Endothelial cell (in vitro differentiated cells): ENCODE measurements at places on chromosomes 11 and 22. TPM values are rescaled to one million over a fixed set of nuclear protein-coding genes. Genes with fewer than 3 reads are reported as not detected.
A peak's percentile ranks its signal among the peaks of the same experiment; 100 is the strongest.

DNA sequence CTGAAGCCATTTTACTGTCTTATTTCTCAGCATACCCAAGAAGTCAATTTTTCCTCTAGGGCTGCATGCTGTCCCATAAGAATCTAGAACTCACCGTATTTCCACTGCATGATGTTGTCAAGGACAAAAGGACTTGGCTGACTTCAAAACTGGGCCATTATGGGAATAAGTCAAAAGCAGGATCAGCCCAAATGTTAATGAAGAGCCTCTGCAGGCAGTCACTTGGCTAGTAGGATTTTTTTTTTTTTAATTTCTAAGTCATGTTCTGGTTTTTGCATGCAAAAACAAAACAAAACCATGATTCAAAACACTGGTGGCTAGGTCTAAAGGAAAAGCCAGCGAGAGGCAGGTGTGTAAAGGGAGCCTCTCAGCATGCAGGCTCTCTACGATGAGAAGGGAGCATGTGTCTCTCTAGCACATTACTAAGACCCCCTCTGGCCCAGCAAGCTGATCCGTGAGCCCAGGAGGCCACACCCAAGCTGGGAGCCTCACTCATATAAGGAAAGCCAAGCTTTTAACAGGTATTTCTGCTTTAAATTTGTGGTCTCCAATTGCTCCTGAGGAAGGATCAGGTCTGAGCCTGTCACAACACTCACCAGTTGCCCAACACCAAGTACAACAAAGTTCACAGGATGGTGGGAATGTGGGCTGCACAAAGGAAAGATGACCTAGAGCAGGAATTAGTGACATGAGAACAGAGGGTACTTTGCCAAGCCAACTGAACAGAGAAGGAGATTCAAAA, 21.4 kb upstream of the STK33 start:
- no peak overlapping the region for H3K4me3 ChIP-seq
- H3K36me3 ChIP-seq, result peaks cover 23% of the 10 kb centered on the region
- DNase-seq, result no peak
- no peak overlapping the region for H3K27ac ChIP-seq
- peaks cover 38% of the 10 kb centered on the region for H3K4me1 ChIP-seq

- H3K4me1 ChIP-seq, result no peaks in the 10 kb centered on the region
- no peak overlapping the region for H3K4me3 ChIP-seq
- DNase-seq, result no peak
- peaks cover 2% of the 10 kb centered on the region for H3K27me3 ChIP-seq
- H3K36me3 ChIP-seq, result no peaks in the 10 kb centered on the region
Observed at GRCh38 chr11:7969756-7970646, 4.8 kb upstream of the NLRP10 start.

GRCh38 chr11:130023204-130023603, 20.6 kb upstream of the PRDM10 start:
- no peak for DNase-seq
- H3K4me1 ChIP-seq, result peaks cover 4% of the 10 kb centered on the region
- no peaks in the 10 kb centered on the region for H3K36me3 ChIP-seq
- no peak overlapping the region for H3K4me3 ChIP-seq
- no peak overlapping the region for H3K27ac ChIP-seq

DNA sequence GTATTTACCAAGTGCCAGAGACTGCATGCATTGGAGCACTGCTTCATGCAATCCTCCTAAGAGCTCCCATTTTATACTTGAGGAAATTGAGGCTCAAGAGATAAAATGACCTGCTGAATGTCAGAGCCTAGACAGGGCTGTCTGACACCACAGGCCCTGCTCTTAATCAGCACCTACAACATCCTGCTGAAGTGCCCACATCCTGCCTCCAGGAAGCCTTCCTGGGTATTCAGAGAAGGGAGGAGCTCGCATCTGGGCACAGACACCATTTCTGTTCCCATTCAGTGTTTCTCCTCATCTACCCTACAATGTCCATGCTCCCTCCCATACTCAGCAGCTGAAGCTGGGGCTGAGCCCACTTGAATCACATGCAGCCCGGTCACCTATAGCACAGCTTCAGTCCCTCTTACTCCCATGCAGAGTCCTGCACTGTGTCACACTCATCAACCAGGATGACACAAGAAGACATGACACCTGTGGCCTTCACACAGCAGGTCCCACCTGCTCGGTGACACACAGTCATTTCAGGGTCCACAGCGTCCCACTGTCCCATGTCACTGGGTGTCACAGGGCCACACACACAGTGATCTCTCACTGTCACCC, 53.1 kb downstream of the PDE2A start:
- H3K36me3 ChIP-seq, result peaks cover 18% of the 10 kb centered on the region
- DNase-seq, result no peak
- H3K4me1 ChIP-seq, result peaks cover 54% of the 10 kb centered on the region
- peaks cover 23% of the 10 kb centered on the region for H3K27me3 ChIP-seq
- H3K27ac ChIP-seq, result no peak overlapping the region

- no peak overlapping the region for H3K4me3 ChIP-seq
- DNase-seq, result no peak
- H3K27ac ChIP-seq, result no peak overlapping the region
- H3K36me3 ChIP-seq, result no peaks in the 10 kb centered on the region
Observed at GRCh38 chr11:119512369-119512768, 89.4 kb upstream of the THY1 start.

DNA sequence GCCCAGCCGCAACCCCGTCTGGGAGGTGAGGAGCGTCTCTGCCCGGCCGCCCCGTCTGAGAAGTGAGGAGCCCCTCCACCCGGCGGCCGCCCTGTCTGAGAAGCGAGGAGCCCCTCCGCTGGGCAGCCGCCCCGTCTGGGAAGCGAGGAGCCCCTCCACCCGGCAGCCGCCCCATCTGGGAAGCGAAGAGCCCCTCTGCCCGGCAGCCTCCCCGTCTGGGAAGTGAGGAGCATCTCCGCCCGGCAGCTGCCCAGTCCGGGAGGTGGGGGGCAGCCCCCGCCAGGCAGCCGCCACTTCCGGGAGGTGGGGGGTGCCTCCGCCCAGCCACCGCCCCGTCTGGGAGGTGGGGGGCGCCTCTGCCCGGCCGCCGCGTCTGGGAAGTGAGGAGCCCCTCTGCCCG, 70.6 kb downstream of the STK33 start:
- peaks cover 3% of the 10 kb centered on the region for H3K27me3 ChIP-seq
- H3K27ac ChIP-seq, result no peak overlapping the region
- peaks cover 15% of the 10 kb centered on the region for H3K4me1 ChIP-seq

- H3K4me1 ChIP-seq, result peaks cover 15% of the 10 kb centered on the region
- H3K27me3 ChIP-seq, result peaks cover 11% of the 10 kb centered on the region
- no peak overlapping the region for H3K4me3 ChIP-seq
- DNase-seq, result no peak
- peaks cover 14% of the 10 kb centered on the region for H3K36me3 ChIP-seq
- H3K27ac ChIP-seq, result no peak overlapping the region
Observed at GRCh38 chr11:6563121-6563619, 40.2 kb downstream of the RRP8 start.

DNA sequence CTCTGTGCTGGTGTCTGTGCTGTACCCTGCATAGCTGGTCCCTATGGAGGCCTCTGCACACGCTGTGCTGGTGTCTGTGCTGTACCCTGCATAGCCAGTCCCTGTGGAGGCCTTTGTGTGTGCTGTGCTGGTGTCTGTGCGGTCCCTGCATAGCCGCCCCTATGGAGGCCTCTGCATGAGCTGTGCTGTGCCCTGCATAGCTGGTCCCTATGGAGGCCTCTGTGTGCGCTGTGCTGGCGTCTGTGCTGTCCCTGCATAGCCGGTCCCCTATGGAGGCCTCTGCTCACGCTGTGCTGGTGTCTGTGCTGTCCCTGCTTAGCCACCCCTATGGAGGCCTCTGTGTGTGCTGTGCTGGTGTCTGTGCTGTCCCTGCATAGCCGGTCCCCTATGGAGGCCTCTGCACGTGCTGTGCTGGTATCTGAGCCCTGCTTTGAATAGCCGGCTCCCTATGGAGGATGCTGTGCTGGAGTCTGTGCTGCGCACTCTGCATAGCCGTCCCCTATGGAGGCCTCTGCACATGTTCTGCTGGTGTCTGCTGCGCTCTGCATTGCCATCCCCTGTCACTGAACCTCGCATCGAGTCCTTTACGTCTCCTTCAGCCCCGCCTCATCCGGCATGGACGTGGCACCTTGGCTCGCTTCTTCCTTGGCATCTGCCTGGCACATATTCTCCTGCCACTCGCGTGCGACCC, 6.2 kb downstream of the NADSYN1 start:
- H3K4me3 ChIP-seq, result peak overlapping the region; percentile 68
- no peak for DNase-seq
- peak overlapping the region; percentile 68 for H3K27ac ChIP-seq
- peaks cover 13% of the 10 kb centered on the region for H3K27me3 ChIP-seq
- H3K4me1 ChIP-seq, result peaks cover 7% of the 10 kb centered on the region

DNA sequence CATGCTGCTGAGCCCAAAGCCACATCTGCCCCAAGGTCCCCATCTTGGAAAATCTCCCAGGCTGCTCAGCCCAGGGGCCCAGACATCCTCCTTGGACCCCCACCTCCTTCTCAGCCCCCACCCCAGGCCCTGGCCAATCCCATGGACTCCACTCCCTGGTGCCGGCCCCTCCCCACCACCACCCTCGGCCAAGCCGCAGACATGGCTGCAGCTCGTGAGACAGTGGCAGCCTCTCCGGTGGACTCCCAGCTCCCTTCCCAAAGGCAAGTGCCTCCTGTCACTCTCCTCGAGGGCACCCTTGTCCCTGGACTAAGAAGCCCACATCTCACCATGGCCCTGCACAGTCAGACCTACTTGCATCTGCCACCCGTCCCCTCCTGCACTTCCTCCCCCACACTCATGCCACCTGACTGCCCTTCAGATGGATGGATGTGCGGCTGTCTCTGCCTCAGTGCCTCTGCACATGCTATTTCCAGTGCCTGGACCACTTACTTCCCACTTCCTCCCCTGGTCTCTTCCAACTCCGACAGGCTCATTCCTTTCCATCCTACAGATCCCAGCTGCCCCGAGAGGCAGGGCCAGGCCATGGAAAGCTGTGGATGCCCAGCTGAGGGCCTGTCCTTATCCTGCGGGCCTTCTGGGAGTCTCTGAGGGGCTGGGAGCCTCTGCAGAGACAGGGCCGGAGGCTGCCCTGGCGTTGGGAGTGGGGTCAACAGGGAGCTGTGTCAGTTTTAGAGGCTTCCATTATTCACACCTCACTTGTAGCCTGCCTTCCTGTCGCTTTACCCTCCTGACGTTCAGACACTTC, 25.5 kb upstream of the RFPL3 start:
- DNase-seq, result no peak
- peaks cover 4% of the 10 kb centered on the region for H3K36me3 ChIP-seq
- peaks cover 5% of the 10 kb centered on the region for H3K27me3 ChIP-seq
- H3K4me1 ChIP-seq, result peaks cover 5% of the 10 kb centered on the region
- peak overlapping the region; percentile 48 for H3K27ac ChIP-seq
- H3K4me3 ChIP-seq, result no peak overlapping the region

DNA sequence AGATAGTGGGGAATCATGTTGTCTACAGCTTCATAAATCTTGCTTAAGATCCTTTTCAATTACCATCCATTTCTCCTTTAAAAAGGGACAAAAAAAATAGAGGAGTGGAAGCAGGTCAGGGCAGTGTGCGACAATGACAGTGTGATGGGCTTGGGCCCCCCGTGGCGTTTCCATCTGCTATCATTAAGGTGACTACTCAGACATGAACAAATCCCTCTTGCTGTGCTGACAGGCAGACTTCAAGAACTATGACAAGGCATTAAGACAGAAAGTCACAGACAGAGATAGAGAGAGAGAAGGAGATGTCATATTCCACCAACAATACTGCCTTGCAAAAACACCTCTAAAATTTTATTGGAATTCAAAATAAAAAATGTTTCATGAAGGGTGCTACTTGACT, 263.2 kb downstream of the DCDC1 start:
- H3K4me1 ChIP-seq, result no peaks in the 10 kb centered on the region
- H3K27ac ChIP-seq, result no peak overlapping the region
- no peaks in the 10 kb centered on the region for H3K27me3 ChIP-seq
- DNase-seq, result no peak
- no peaks in the 10 kb centered on the region for H3K36me3 ChIP-seq

CCDC83 gene
- not detected for total RNA-seq

P2RY2 gene
- total RNA-seq, result 0.10 TPM

THYN1 gene
- total RNA-seq, result 42.5 TPM

PPARA gene
- total RNA-seq, result 12.6 TPM
